ENCODE measurements at places on chromosomes 1 and 21. TPM values are rescaled to one million over a fixed set of nuclear protein-coding genes. Genes with fewer than 3 reads are reported as not detected.

PPIAL4G gene
- 1.4 TPM for total RNA-seq

LDLRAD1 gene
- not detected for total RNA-seq

FAM72C gene
- total RNA-seq, result not detected

- no peak for DNase-seq
- H3K4me1 ChIP-seq, result peaks cover 7% of the 10 kb centered on the region
- H3K27ac ChIP-seq, result no peak overlapping the region
- H3K4me3 ChIP-seq, result no peak overlapping the region
- no peaks in the 10 kb centered on the region for H3K27me3 ChIP-seq
Measured at GRCh38 chr1:88661951-88662699, 21.9 kb upstream of the PKN2 start.

- no peak for DNase-seq
- H3K4me3 ChIP-seq, result peak overlapping the region; percentile 64
- H3K36me3 ChIP-seq, result no peaks in the 10 kb centered on the region
- peaks cover 7% of the 10 kb centered on the region for H3K4me1 ChIP-seq
- H3K27me3 ChIP-seq, result no peaks in the 10 kb centered on the region
- no peak overlapping the region for H3K27ac ChIP-seq
Measured at GRCh38 chr1:84078108-84078841, 65.8 kb upstream of the PRKACB start.

- H3K27ac ChIP-seq, result no peak overlapping the region
- no peak overlapping the region for H3K4me3 ChIP-seq
- no peaks in the 10 kb centered on the region for H3K36me3 ChIP-seq
- DNase-seq, result no peak
Measured at GRCh38 chr21:37550618-37551330, 184.2 kb downstream of the DYRK1A start.
